T-helper 1 cell treated with Interleukin-12 subunit alpha and Interleukin-12 subunit beta and Interleukin-4 antibody, amounts not matched to agents 30 ng/mL and 1 ng/mL, for 36 hours (primary cell): ENCODE measurements at places on chromosomes 1 and 21. TPM values are rescaled to one million over a fixed set of nuclear protein-coding genes. Genes with fewer than 3 reads are reported as not detected.

The RIPK4 gene
- not detected in 2 replicates for total RNA-seq

The PLCH2 gene
- 13.5 and 14.0 TPM in 2 replicates for total RNA-seq

The NECTIN4 gene
- not detected in 2 replicates for total RNA-seq

The ADAM30 gene
- total RNA-seq: not detected in 2 replicates

The TIE1 gene
- 0.25 and 0.85 TPM in 2 replicates for total RNA-seq

The HEYL gene
- total RNA-seq: not detected in 2 replicates

The TMEM240 gene
- 0.39 and 0.63 TPM in 2 replicates for total RNA-seq

The DDOST gene
- 181 and 196 TPM in 2 replicates for total RNA-seq

The CEP104 gene
- total RNA-seq: 53.0 and 65.0 TPM in 2 replicates

The VANGL1 gene
- 15.9 and 16.1 TPM in 2 replicates for total RNA-seq

The CASQ2 gene
- not detected in 2 replicates for total RNA-seq

The PDE9A gene
- total RNA-seq: 13.0 and 13.4 TPM in 2 replicates

The ZBTB8A gene
- total RNA-seq: 0.10 TPM in 2 replicates

The CLDN17 gene
- total RNA-seq: not detected in 2 replicates

The NBPF6 gene
- total RNA-seq: 0.39 and 0.46 TPM in 2 replicates

The DNALI1 gene
- 0.32 TPM in 1 of 2 replicates, not detected in the other for total RNA-seq

The KRTAP12-2 gene
- total RNA-seq: not detected in 2 replicates

The FLG2 gene
- total RNA-seq: not detected in 2 replicates

The MAP3K21 gene
- 0.91 and 0.93 TPM in 2 replicates for total RNA-seq

The MTFR1L gene
- total RNA-seq: 32.5 and 34.2 TPM in 2 replicates
